Osteocyte (in vitro differentiated cells): ENCODE measurements at places on chromosomes 6 and 20. TPM values are rescaled to one million over a fixed set of nuclear protein-coding genes. Genes with fewer than 3 reads are reported as not detected.

- no peak for DNase-seq
- H3K27ac ChIP-seq = no peak overlapping the region
- no peaks in the 10 kb centered on the region for H3K27me3 ChIP-seq
- peaks cover 43% of the 10 kb centered on the region for H3K36me3 ChIP-seq
These were observed 84.4 kb downstream of the SAMD3 start for GRCh38 chr6:130138116-130138908.

DNA sequence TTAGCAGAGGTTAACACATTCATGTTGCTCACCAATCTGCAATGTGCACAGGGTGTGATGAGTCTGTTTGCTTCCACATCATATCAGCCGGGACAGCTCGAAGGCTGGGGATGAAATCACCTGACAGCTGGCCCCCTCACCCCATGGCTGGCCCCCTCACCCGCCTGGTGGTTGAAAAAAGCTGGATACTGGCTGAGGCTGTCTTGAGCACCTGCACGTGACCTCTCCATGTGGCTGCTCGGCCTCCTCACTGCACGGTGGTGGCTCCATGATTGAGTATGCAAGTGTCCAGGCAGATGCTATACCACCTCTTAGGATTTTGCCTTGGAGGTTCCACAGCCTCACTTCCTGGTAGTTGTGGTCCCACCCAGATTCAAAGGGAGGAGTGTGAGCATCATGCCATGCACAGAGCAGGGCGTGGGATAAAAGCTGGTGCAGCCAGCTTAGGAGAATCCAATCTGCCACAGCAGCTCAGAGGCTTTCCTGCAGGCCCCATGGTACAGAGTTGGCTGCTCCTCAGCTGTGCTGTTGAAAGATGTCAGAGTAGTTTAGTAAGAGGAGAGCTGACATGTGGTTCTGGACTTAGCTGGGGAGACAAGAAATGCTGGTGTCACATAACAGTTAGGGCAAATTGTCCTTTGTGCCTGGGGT, 29.6 kb upstream of the SYNDIG1 start:
- no peaks in the 10 kb centered on the region for H3K36me3 ChIP-seq
- peaks cover 6% of the 10 kb centered on the region for H3K27me3 ChIP-seq
- H3K4me3 ChIP-seq = no peak overlapping the region
- no peak for DNase-seq
- no peak overlapping the region for H3K27ac ChIP-seq

DNA sequence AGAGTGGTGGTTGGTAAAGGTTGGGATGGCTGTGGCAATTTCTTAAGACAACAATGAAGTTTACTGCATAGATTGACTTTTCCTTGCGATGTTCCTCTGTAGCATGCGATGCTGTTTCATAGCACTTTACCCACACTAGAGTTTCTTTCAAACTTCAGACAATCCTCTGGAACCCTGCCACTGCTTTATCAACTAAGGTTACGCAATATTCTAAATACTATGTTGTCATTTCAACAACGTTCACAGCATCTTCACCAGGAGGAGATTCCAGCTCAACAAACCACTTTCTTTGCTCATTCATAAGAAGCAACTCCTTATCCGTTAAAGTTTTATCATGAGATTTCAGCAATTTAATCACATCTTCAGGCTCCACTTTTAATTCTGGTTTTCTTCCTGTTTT, 161.2 kb upstream of the NRSN1 start:
- no peaks in the 10 kb centered on the region for H3K36me3 ChIP-seq
- H3K27me3 ChIP-seq = no peaks in the 10 kb centered on the region
- no peaks in the 10 kb centered on the region for H3K4me1 ChIP-seq
- H3K4me3 ChIP-seq = no peak overlapping the region

GRCh38 chr20:11302436-11302835, 615.3 kb upstream of the BTBD3 start:
- no peaks in the 10 kb centered on the region for H3K36me3 ChIP-seq
- no peak for DNase-seq
- H3K27ac ChIP-seq = no peak overlapping the region
- no peak overlapping the region for H3K4me3 ChIP-seq

GRCh38 chr20:48458003-48458377, 369.8 kb downstream of the PREX1 start:
- DNase-seq = no peak
- peaks cover 24% of the 10 kb centered on the region for H3K27me3 ChIP-seq
- no peaks in the 10 kb centered on the region for H3K36me3 ChIP-seq
- no peak overlapping the region for H3K4me3 ChIP-seq

GRCh38 chr20:11229772-11230171, 556.0 kb upstream of the JAG1 start:
- H3K4me1 ChIP-seq = peaks cover 50% of the 10 kb centered on the region
- H3K4me3 ChIP-seq = no peak overlapping the region
- peak overlapping the region; percentile 92 for H3K27ac ChIP-seq
- DNase-seq = no peak
- H3K36me3 ChIP-seq = no peaks in the 10 kb centered on the region

DNA sequence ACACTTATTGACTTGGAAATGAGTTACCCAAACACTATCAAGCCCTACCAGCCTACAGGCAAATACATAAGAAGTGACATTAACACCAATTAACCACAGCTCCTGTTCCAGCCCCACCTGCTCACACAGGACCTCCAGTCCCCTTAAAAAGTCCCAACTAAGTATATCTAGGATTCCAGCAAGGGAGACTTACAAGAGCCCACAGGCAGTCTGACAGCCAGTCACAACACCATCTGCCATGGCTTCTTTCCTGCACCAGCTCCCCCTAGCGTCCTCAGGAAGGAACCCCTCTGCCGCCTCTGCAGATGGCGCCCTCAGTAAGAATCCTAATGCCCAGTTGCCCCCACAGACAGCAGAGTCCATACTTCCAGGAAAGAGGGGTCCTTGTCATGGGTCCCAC, 122.1 kb downstream of the HIVEP2 start:
- no peak for DNase-seq
- no peak overlapping the region for H3K27ac ChIP-seq
- no peak overlapping the region for H3K4me3 ChIP-seq
- H3K27me3 ChIP-seq = no peaks in the 10 kb centered on the region

GRCh38 chr6:28137505-28137981, 4.1 kb upstream of the ZKSCAN8 start:
- H3K4me3 ChIP-seq = peak overlapping the region; percentile 84
- no peaks in the 10 kb centered on the region for H3K27me3 ChIP-seq
- H3K36me3 ChIP-seq = peaks cover 5% of the 10 kb centered on the region
- peaks cover 37% of the 10 kb centered on the region for H3K4me1 ChIP-seq

GRCh38 chr6:157645201-157645795, 177.7 kb upstream of the SNX9 start:
- H3K27me3 ChIP-seq = no peaks in the 10 kb centered on the region
- no peak overlapping the region for H3K27ac ChIP-seq

GRCh38 chr20:19004975-19005374, 191.4 kb downstream of the SCP2D1 start:
- no peaks in the 10 kb centered on the region for H3K36me3 ChIP-seq
- no peak overlapping the region for H3K4me3 ChIP-seq
- no peaks in the 10 kb centered on the region for H3K4me1 ChIP-seq
- no peaks in the 10 kb centered on the region for H3K27me3 ChIP-seq
- DNase-seq = no peak

DNA sequence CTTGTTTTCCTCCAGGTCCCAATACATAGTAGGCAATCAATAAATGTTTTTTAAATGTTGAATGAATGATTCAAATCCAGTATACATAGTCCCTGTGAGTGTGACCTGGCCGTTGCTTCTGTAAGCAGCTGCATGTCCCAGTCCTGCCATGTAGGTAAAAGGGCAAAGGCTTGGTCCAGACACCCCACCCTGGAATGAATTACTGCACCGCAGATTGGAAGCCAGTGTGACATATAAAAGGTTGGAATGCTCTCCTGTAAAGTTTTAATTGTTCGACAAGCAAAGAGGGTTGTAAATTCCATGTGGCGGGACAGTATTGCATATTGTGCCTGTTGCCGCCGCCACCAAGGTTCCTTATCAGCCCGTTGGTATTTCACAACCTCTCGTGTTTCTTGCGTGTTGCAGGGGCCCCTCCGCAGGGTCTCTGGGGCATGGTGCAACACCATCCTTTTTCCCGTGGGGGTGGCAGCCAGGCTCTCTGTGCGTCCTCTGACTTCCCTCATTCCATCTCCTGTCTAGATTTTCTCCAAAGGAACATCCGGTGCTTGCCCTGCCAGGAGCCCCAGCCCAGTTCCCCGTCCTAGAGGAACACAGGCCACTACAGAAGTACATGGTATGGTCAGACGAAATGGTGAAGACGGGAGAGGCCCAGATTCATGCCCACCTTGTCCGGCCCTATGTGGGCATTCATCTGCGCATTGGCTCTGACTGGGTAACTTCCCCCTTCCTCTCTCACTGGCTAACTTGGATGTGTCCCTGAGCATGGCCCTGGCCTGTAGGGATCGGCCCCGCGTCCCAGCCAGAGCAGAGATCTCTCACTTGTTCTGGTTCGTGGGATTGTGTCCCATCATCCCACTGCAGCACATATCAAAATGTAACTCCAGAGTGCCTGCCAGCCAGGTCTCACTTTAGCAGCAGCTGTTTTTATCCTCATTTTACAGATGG, 20.3 kb downstream of the POFUT1 start:
- no peaks in the 10 kb centered on the region for H3K4me1 ChIP-seq
- no peak overlapping the region for H3K27ac ChIP-seq
- no peak for DNase-seq
- peaks cover 40% of the 10 kb centered on the region for H3K36me3 ChIP-seq

- peak overlapping the region; percentile 6 for H3K4me3 ChIP-seq
- H3K4me1 ChIP-seq = peaks cover 23% of the 10 kb centered on the region
- peak overlapping the region; percentile 73 for H3K27ac ChIP-seq
- DNase-seq = no peak
- H3K36me3 ChIP-seq = no peaks in the 10 kb centered on the region
These were observed 197.2 kb downstream of the TFAP2C start for GRCh38 chr20:56826306-56826704.

GRCh38 chr6:169250660-169251059, 3.0 kb downstream of the THBS2 start:
- H3K4me1 ChIP-seq = peaks cover 63% of the 10 kb centered on the region
- DNase-seq = peak; percentile 84
- no peaks in the 10 kb centered on the region for H3K27me3 ChIP-seq
- peak overlapping the region; percentile 88 for H3K4me3 ChIP-seq

GRCh38 chr20:57208198-57208597, 58.2 kb downstream of the BMP7 start:
- no peak overlapping the region for H3K4me3 ChIP-seq
- peaks cover 16% of the 10 kb centered on the region for H3K4me1 ChIP-seq
- no peaks in the 10 kb centered on the region for H3K36me3 ChIP-seq
- no peak overlapping the region for H3K27ac ChIP-seq
- DNase-seq = no peak

DNA sequence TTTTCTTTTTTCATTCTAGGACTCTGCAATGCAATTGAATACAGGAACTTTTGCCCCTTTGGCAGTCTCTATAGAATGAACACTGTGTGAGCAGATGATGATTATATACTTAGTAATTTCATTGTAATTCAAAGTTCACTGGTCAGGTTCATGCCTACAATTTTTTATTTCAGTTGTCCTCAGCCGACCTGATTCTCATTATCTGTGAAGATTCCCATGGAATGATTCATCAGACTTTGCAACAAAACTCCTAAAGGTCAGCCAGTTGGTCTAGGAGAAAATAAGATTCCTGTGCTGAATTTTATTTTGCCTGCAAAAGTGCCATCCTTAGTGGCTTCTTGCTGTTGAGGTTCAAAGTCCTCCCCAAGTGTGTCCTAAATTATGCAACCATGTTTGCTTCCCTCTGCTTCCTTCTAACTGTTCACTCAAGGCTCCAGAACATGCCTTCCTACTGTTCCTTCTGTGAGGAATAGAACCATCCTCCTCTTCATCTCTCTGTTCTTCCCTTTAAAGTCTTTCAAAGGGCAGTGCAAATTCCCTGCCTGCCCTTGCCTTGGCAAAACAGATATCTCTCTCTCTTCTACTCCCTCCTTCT, 194.2 kb upstream of the CNR1 start:
- H3K36me3 ChIP-seq = no peaks in the 10 kb centered on the region
- no peak overlapping the region for H3K27ac ChIP-seq
- no peak overlapping the region for H3K4me3 ChIP-seq
- H3K4me1 ChIP-seq = no peaks in the 10 kb centered on the region
- H3K27me3 ChIP-seq = peaks cover 8% of the 10 kb centered on the region

DNA sequence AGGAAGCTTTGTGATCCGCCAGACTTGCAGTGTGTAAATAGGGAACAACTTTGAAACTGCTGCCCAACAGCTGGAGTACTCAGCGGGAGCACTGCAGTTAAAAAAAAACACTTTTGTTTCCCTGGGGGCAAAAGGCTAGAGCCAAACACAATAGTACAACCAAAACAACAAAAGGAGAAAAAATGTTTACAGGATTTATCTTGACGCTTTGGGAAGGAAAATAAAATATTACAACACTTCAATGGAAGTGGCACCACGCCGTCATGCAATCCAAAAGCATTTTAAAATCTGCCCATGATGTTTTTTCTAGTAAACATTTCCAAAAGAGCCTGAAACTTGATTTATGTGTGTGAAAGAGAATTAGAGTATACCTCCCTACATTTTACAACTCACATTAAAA, 26.0 kb downstream of the PTPRK start:
- peak overlapping the region; percentile 84 for H3K27ac ChIP-seq
- peaks cover 18% of the 10 kb centered on the region for H3K36me3 ChIP-seq
- H3K27me3 ChIP-seq = no peaks in the 10 kb centered on the region
- H3K4me3 ChIP-seq = peak overlapping the region; percentile 24

DNA sequence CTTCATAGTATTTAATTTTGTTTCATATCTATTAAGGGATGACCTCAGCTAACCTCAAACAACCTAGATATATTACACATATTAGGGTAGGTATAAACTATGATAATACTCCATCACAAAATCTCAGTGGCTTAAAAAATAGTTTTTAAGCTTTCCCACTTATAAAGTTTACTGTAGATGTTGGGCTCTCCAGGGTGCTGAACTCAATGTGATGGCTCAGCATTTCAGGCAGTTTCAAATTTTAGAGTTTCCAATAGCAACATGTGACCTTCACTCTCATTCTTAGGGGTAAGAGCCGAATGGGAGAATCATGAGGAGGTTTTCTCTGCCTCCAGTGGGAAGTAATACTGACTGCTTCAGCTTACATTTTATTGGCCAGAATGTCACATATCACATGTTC, 357.3 kb downstream of the MEI4 start:
- no peak overlapping the region for H3K27ac ChIP-seq
- no peak for DNase-seq
- H3K36me3 ChIP-seq = no peaks in the 10 kb centered on the region
- H3K4me3 ChIP-seq = no peak overlapping the region

GRCh38 chr20:48260129-48260756, 475.0 kb upstream of the SULF2 start:
- peaks cover 85% of the 10 kb centered on the region for H3K27me3 ChIP-seq
- H3K4me1 ChIP-seq = no peaks in the 10 kb centered on the region
- no peak overlapping the region for H3K27ac ChIP-seq
- H3K4me3 ChIP-seq = no peak overlapping the region

GRCh38 chr20:44601236-44601671, 18.9 kb downstream of the PKIG start:
- no peak overlapping the region for H3K4me3 ChIP-seq
- peaks cover 45% of the 10 kb centered on the region for H3K4me1 ChIP-seq
- no peak for DNase-seq
- H3K27me3 ChIP-seq = no peaks in the 10 kb centered on the region
- H3K27ac ChIP-seq = peak overlapping the region; percentile 81

GRCh38 chr6:31126396-31127175, 6.3 kb upstream of the CDSN start:
- no peak overlapping the region for H3K27ac ChIP-seq
- DNase-seq = no peak
- peaks cover 33% of the 10 kb centered on the region for H3K4me1 ChIP-seq

APOBEC2 gene
- total RNA-seq = not detected in 2 replicates

ENPP5 gene
- total RNA-seq = not detected in 2 replicates

GJA1 gene
- total RNA-seq = 283 and 286 TPM in 2 replicates

SNAP91 gene
- total RNA-seq = 0.11 TPM in 1 of 2 replicates, not detected in the other

RIPPLY2 gene
- total RNA-seq = not detected in 2 replicates

TMEM74B gene
- total RNA-seq = not detected in 2 replicates

GNAS-AS1 gene
- 1.5 and 2.0 TPM in 2 replicates for total RNA-seq

SLC13A3 gene
- total RNA-seq = 1.8 and 2.1 TPM in 2 replicates
